ENCODE measurements at places on chromosomes 5 and 9. TPM values are rescaled to one million over a fixed set of nuclear protein-coding genes. Genes with fewer than 3 reads are reported as not detected.

The GPR150 gene
- total RNA-seq, result 2.5 TPM

The OGN gene
- not detected for total RNA-seq

The TPRN gene
- 6.3 TPM for total RNA-seq

The PTGR1 gene
- not detected for total RNA-seq

The ANKRD31 gene
- total RNA-seq, result 0.37 TPM

The RNF180 gene
- total RNA-seq, result not detected

The SMIM33 gene
- 0.32 TPM for total RNA-seq

The ARHGEF37 gene
- 0.25 TPM for total RNA-seq

The DIPK1B gene
- 1.3 TPM for total RNA-seq

The NR6A1 gene
- 0.08 TPM for total RNA-seq

The RNF183 gene
- total RNA-seq, result not detected

The GABRA6 gene
- total RNA-seq, result not detected

The CSF1R gene
- total RNA-seq, result 3.4 TPM

The LRRC14B gene
- total RNA-seq, result not detected

The GFI1B gene
- 1.1 TPM for total RNA-seq

The EIF4EBP3 gene
- total RNA-seq, result 14.0 TPM

The RACK1 gene
- 2,163 TPM for total RNA-seq

The FOXI1 gene
- total RNA-seq, result 0.18 TPM

The PCDHGB1 gene
- total RNA-seq, result not detected

The SPINK4 gene
- total RNA-seq, result not detected

The PTCD2 gene
- 5.9 TPM for total RNA-seq

The RUFY1 gene
- total RNA-seq, result 122 TPM

The AQP3 gene
- total RNA-seq, result 225 TPM

The NTRK2 gene
- 1.1 TPM for total RNA-seq

The OTP gene
- total RNA-seq, result not detected

All from T-helper 17 cell (primary cell).